Large intestine (tissue), 12 donors: ENCODE measurements at places on chromosomes 7 and 10.

GRCh38 chr10:80945264-80945880 lies 407.7 kb downstream of the SH2D4B start:
- no peak for DNase-seq

DNA sequence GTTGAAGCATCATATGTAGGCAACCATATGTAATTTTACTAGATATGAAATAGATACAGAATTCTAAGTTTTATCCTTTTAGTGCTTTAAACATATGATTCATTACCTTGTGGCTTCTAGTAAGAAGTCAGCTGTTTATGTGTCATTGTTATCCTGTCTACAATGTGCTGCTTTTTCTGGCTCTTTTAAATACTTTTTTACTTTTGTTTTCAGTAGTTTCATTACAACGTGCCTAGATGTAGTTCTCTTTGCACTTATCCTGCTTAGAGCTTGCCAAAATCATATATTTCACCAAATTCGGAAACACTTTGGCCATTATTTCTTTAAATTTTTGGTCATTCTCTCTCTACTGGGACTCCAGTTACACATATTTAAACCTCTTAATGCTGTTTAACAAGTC lies 26.4 kb downstream of the YAE1 start:
- DNase-seq, result no peak

DNA sequence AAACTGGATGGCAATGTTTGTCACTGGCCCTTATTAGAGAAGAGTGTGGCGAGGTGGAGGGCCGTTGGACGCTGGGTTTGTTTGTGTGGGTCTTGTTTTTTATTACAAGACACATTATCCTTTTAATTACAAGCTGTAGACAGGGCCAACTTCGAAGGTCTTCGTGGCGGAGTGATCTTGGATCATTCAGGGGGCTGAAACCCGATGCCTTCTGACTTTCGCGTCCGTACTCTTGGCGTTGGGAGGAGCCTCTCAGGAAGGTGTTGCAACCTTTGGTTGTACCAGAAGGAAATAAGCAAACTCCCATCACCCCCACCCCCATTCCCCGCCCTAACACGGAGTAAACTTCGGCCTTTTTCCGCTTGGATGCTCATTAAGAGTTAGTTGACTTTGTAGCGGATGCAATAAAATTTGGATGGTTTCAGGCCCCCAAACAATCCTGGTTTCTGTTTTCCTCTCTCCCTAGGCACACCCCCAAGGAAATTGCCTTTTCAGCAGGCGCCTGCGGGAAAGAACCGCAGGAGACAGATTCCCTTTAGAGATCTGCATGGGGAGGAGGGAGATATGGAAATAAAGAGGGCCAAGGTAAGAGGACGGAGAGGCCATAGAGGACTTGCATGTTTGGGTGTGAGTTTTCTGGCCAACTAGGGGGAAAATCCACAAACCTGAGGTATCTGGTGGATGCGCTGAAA lies 294.5 kb upstream of the NFE2L3 start:
- no peak for DNase-seq

GRCh38 chr10:132884041-132884440 lies 58.3 kb downstream of the CFAP46 start:
- no peak for DNase-seq

DNA sequence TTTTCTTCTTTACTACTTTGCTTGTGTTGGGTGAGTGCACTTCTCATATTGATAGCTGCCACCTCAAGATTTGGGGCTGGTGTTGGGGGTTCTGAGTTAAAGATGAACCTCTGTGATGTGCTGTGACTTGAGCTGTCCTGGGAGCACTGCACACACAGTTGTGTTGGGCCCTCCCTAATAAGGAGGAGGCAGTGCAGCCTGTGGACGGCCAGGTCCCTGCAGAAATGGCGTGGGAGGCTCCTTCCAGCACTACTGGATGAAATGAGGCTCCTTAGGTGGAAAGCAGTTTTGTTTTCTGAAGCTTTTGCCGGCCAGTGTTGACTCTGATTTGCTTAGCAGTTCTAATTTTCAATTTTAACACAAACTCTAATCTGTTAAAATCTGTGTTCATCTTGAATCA lies 44.0 kb downstream of the WDR37 start:
- DNase-seq, result no peak
